ENCODE measurements at places on chromosomes 2 and 18. TPM values are rescaled to one million over a fixed set of nuclear protein-coding genes. Genes with fewer than 3 reads are reported as not detected.

GRCh38 chr2:15776992-15777702 lies 163.2 kb upstream of the MYCN start:
- DNase-seq = no peak

DNA sequence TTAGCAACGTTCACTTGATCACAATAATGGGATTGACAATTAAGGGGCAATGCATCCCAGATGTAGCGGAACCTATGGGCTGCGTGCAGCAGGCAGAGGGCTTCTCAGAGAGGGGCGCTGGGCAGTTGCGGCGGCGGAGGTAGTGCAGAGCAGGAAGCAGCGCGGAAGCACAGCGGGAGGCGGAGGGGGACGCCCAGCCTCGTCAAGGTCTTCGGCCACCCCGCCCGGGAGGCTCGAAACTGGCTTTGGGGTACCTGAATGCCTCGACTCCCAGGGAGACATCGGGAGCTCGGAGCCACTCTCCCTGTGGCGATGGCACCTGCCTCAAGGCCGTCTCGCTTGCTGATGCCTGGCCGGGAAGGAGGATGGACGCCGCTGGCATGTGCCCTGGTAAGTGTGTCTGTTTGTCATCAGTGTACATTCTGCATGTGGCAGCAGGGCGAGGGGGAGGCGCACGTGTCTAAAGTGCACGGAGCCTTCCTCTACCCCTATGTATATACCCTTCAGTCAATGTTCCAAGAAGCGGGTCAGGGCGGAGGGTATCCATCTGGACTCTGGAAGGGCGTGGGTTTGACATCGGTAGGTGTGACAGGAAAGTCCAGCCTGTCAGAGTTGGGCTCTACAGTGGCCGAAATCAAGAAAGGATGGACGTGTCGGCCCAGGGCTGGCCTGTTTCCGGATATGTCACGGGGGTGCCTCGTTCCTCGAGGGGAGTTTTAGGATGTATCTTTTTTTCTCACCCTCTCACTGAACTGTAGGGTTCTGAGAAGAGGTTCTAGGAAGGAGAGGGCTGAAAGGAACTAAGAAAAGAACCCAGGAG lies 7.5 kb upstream of the SP9 start:
- DNase-seq = no peak

- no peak for DNase-seq
These were observed 27.3 kb downstream of the LAMA3 start for GRCh38 chr18:23716516-23716915.

GRCh38 chr2:27929916-27930486 lies 39.5 kb downstream of the BABAM2 start:
- no peak for DNase-seq

- DNase-seq = no peak
These were observed 1889.3 kb upstream of the CELF4 start for GRCh38 chr18:39454866-39455265.

Gene KIF5C
- total RNA-seq = 16.4 TPM

Gene GPR45
- total RNA-seq = not detected

DNA sequence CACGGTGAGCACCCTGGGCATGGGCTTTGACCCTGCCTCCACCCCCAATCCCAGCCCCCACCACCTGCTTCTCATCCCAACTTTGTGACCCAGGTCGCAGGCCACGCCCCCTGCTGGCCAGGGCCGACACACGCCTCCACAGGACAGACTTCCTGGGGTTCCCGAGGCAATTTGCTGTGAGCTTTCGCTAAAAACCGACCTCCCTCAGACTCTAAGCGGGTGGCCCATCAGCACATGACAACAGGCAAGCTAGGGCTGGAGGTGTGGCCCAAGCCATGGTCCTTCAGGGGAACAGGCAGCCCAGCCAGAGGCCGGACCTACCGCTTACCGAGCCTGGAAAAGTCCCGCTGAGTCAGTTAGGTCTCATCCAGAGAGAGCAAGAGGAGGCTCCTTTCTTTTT lies 31.9 kb downstream of the C1QL2 start:
- DNase-seq = no peak

Gene TUBA3D
- not detected for total RNA-seq

Gene KIAA2012
- not detected for total RNA-seq

- DNase-seq = no peak
These were observed 11.6 kb upstream of the CASP10 start for GRCh38 chr2:201171259-201171814.

- no peak for DNase-seq
These were observed 39.7 kb downstream of the EPB41L5 start for GRCh38 chr2:120052597-120052996.

GRCh38 chr2:19881908-19882265 lies 19.9 kb downstream of the TTC32 start:
- no peak for DNase-seq

Measured in activated naive CD4-positive, alpha-beta T cell treated with anti-CD3 and anti-CD28 coated beads, Interleukin-2, amount 50 U/mL, for 72 hours (primary cell).